A172 (cell line): ENCODE measurements at places on chromosomes 11 and 22. TPM values are rescaled to one million over a fixed set of nuclear protein-coding genes. Genes with fewer than 3 reads are reported as not detected.
A peak's percentile ranks its signal among the peaks of the same experiment; 100 is the strongest.

GRCh38 chr11:76777876-76778275 lies 5.3 kb upstream of the TSKU start:
- DNase-seq = no peak

DNA sequence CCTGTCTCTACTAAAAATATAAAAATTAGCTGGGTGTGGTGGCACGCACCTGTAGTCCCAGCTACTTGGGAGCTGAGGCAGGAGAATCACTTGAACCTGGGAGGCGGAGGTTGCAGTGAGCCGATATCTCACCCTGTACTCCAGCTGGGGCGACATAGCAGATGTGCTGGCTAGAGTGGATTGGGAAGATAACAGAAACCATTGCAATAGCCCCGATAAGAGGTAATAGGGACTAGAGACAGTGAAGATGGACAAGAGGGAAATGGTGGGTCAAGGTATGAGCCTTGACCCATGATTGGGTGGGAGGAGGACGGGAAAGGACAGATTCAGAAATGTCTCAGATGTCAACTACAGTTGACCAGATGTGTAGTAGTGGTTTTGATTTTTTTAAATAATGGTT lies 6.1 kb downstream of the SWAP70 start:
- no peak for DNase-seq

DNA sequence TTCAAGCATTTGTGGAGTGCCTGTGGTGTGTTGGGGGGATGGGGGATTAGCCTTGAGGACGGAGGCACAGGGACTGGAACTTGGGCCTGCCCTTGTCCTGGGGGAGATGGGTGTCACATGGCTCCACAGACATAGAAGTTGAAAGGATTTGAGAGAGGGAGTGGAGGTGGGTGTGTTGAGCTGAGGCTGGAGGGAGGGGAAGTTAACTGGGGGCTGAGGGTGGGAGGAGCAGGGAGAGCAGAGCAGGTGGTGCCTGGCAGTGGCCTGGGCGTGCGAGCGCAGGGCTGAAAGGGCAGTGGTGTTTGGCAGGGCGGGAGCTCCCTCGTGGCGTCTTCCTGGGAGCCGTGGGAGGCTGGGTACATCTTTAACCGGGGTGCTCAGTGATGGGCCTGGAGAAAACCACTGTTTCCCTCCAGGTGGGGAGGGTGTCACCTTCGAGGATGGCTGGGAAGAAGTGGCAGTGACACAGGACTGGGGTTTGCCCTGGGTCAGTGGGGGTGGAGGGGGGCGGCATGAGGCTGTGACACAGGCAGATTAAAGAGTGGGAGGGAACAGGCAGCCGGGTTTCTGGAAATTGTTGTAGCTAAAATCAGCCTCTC lies 45.5 kb downstream of the AP2A2 start:
- no peak for DNase-seq

DNA sequence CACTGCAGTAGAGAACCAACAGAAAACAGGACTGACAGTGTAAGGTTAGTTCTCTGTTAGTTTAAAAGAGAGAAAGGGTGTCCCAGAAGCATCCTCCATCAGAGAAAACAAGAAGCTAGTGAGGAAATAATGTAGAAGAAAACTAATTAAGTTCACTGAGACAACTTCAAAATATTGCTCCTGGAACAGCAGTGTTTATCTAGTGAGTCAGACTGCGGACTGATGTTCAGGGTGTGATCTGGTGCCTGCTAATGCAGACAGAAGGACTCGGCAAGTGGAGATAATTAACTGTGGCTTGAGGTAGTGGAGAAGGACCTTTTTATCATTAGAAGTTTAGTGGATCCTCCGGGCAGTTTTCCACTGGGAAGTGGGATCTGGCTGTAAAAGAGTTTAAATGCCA lies 55.4 kb downstream of the CDON start:
- peak; percentile 61 for DNase-seq

GRCh38 chr11:44176546-44177213 lies 81.2 kb downstream of the EXT2 start:
- DNase-seq = no peak

Gene NUP98
- 96.6 and 104 TPM in 2 replicates for total RNA-seq

Gene TRIM48
- total RNA-seq = not detected in 2 replicates

Gene GRM5
- not detected in 2 replicates for total RNA-seq
